ENCODE measurements at places on chromosomes 1 and 21.

- DNase-seq = no peak
These were observed 20.1 kb downstream of the RAP1A start for GRCh38 chr1:111639602-111640198.

DNA sequence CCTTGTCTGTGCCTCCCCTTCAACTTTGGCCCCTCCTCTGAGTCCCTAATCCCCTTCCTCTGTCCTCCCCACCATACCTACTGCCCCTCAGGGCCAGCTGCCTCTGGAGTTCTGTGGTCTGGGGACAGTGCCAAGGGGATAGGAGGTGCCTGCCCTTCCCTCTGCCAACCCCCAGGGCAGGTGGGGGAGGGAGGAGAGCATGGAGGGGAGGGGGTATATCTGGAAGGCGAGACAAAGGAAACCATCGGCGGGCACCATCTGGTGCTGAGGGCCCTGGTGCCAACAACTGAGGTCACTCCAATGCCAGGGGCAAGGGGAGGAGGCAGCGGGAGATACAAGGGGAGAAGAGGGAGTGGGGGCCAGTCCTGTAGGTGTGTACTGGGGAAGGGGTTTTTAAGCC lies 9.6 kb downstream of the RAB25 start:
- DNase-seq = no peak

DNA sequence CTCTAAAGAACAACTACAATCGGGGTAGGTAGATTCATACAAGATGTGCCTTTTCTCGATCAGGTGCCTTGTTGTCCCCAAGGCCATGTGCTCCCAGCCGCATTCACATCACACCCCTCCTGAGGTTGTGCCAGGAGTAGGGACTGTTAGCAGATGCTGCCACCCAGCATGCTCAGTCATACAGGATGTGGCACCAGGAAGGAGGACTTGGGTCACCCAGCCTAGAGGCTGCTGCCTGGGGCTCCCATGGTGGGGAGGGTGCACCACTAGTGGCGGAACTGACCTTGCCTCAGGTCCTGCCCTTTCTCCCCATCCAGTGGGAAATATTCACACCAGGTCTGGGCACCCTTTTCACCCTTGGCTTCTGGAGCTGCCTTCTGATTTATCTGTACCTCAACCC lies 8.3 kb downstream of the TEX35 start:
- DNase-seq = no peak

DNA sequence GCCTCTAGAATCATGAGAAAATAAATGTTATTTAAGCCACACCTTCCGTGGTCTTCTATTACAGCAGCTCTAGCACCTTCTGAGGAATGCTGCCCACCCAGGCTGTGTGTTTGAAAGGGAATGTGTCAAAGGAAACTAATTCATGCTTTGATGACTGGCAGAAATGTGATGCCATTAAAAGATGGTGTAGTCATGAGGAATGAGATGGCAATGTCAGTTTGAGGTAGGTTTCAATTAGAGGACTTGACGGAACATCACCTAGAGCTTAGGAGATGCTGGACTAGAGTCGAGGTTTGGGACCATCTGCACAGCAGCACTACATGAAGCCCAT lies 10.6 kb downstream of the PDZK1 start:
- DNase-seq = no peak

GRCh38 chr21:30329203-30329875 lies 8.2 kb downstream of the KRTAP27-1 start:
- DNase-seq = no peak

Data from NCI-H526 (cell line).